Stimulated activated CD4-positive, alpha-beta T cell treated with anti-CD3 and anti-CD28 coated beads, Interleukin-4, amount 100 ng/mL, for 4 hours (primary cell): ENCODE measurements at places on chromosomes 4 and X.
A peak's percentile ranks its signal among the peaks of the same experiment; 100 is the strongest.

GRCh38 chr4:181796502-181796901, 446.7 kb upstream of the TENM3 start:
- no peak for DNase-seq

DNA sequence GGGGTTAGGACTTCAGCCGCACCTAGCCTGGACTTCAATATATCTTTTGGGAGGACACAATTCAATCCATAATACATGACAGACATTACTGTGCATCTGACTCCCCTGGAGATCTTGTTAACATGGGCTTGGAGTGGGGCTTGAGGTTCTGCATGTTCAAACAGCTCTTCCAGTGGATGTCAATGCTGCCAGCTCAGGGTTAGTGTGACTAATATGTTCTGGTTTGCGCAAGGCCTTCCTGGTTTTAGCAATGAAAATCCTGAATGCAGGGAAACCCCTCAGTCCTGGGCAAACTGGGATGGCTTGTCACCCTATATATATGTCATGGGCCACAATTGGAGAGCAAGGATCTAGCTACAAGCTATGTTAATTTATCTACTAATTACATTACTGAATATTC, 2.7 kb upstream of the TSPAN7 start:
- no peak for DNase-seq

GRCh38 chr4:172686021-172686420, 482.6 kb upstream of the GALNT7 start:
- no peak for DNase-seq

DNA sequence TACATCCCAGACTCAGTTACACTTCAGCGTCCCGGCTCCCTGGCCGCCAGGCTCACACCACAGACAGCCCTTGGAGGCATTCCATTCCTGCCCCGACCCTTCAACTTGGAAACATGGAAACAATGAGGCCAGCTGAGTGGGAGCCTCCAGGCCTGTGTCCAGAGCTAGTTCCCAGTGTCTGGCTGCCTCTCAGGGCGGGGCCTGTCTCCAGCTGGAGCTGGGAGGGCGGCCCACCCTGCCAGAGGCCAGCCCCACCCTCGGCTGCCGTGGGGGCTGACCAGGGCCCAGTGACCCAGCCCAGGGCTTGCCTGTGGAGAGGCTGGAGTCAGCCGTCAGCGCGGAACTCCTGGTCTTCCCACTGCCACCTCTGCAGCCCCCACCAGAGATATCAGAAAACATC, 37.4 kb upstream of the SPON2 start:
- no peak for DNase-seq

DNA sequence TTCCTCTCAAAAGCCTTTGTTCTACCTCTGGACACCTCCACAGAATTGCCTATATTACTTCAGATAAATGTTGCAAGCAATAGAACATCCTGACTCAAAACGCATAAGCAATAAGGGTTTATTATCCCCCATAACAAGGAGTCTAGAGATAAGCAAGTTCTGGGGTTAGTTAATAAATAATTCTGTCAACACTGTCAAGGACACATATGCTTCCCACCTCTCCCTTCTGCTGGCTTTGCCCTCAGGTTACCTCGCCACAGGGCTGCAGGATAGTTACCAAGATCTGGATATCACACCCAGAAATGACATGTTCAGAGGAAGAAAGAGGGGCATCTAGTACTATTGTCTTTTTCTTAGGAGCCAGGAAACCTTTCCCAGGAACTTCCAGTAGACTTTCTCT, 14.0 kb upstream of the DUSP21 start:
- no peak for DNase-seq

- DNase-seq = no peak
Measured at GRCh38 chrX:48045410-48046311, 25.8 kb downstream of the ZNF630 start.

DNA sequence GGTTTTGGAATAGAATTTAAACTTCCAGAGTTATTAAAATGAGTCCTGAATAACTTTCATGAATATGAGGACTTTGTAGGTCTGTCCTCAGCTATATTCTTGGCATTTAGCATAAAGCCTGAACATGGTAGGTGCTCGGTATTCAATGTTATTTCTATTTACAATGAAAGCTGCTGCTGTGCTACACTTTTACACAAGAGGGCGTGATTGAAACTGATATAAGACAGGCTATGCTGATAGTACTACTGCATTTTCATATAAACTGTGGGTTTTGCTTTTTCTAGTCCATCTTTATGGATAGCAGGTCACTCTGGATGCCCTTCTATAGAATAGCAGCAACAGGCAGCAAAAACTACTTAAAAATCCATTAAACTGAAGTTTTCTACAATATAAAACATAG, 12.3 kb upstream of the GNPDA2 start:
- DNase-seq = no peak

GRCh38 chr4:33045334-33045733, 2325.2 kb downstream of the PCDH7 start:
- no peak for DNase-seq

DNA sequence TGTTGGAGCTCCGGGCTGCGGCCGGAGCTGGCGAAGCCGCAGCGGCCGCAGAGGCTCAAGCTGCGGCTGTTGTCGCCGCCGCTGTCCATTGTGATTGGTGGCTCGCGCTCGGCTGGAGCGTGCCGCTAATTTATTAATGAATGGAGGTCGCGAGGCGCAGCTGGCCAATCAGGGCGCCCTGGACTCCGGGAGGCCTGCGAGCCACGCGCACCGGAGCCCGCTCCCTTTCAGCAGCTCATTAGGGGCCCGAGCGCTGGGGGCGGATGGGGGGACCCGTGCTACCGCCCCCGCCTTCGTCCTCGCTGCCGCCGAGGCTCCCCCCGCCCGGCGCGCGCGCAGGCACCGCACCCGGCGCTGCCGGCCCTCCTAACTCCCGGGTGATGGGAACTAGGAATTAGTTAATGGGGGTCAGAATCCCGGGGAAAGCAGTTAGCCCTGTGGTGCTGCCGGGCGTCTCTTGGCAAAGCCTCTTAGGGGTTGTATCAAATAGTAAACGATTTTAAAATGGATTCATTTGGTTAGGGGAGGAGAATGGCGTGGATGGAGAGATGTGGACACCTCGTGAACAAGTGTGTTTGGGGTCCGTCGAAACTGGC, 589 bp upstream of the NEUROG2 start:
- peak; percentile 5 for DNase-seq

DNA sequence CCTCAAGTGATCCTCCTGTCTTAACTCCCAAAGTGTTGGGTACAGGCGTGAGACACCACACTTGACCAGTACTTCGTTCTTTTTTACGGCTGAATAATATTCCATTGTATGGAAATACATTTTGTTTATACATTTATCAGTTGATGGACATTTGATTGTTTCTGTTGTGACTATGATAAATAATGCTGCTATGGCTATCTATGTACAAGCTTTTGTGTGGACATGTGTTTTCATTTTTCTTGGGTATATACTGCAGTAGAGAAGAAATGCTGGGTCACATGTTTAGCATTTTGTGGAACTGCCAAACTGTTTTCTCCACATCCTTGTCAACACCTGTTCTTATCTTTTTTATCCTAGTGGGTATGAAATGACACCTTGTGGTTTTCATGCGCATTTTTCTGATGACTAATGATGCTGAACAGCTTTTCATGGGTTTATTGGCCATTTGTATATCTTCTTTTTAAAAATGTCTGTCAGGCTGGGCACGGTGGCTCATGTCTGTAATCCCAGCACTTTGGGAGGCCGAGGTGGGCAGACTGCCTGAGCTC, 37.3 kb downstream of the SAT1 start:
- DNase-seq = no peak

- no peak for DNase-seq
Measured at GRCh38 chrX:11756354-11757318, 1.4 kb upstream of the MSL3 start.

DNA sequence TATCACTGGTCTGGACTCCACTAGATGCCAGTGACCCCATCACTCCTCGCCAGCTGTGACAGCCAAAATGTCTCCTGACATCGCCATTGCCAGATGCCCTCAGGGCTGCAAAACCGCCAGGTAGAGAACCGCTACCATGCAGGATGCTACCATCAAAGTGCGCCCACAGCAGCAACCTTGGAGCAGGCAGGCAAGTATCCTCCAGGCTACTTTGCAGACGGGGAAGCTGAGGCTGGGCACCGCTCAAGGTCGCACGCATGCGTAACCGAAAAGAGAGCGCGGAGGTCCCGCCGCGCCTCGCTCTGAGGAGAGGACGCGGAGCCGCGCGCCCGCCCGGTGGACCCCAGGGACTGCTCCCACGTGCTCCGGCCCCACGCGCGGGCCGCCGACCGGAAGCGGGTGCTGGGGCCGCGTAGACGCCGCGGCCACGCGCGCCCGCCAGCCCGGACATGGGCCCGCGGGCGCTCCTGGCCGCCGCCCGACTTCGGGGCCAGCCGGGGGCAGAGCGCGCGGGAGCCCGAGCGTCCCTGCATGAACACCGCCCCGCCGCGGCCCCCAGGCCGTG, at the start of gene STS:
Gene STS, plus strand, starts transcription at position 300 of the 565 bp plus-strand sequence. CDS start 105,488 bp downstream, outside the sequence.
- DNase-seq = peak; percentile 23
